Colonic mucosa (tissue), 4 donors: ENCODE measurements at places on chromosomes 11 and 22. TPM values are rescaled to one million over a fixed set of nuclear protein-coding genes. Genes with fewer than 3 reads are reported as not detected.

Gene GSTT2B
- total RNA-seq = 3.4 TPM

Gene ADM2
- 5.1 TPM for total RNA-seq

Gene BTBD18
- total RNA-seq = not detected

Gene BACE1
- total RNA-seq = 11.5 TPM

DNA sequence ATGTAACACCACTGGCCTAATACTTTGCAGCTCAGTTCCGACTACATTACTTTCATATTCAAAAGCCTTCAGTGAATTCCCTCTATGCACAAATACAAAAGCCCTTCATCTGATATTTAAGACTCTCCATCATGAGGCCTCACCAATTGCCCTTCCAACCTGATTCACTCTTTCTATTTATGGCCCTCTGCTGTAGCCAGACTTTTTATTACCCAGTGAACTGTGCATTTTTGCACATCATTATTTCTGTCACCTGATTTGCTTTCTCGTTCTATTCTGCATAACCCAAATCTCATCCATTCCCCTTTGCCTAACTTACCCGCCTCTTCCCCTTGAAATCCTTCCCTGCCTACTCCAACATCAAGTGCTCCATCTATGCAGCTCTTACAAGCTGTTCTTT lies 78.3 kb downstream of the BBOX1 start:
- H3K4me3 ChIP-seq = no peak overlapping the region
- no peaks in the 10 kb centered on the region for H3K36me3 ChIP-seq
- H3K27me3 ChIP-seq = no peaks in the 10 kb centered on the region
- H3K27ac ChIP-seq = no peak overlapping the region
- DNase-seq = no peak

- no peaks in the 10 kb centered on the region for H3K4me1 ChIP-seq
- no peak overlapping the region for H3K27ac ChIP-seq
- no peak for DNase-seq
- no peaks in the 10 kb centered on the region for H3K27me3 ChIP-seq
These were observed 4.3 kb downstream of the CLTCL1 start for GRCh38 chr22:19287076-19287707.

DNA sequence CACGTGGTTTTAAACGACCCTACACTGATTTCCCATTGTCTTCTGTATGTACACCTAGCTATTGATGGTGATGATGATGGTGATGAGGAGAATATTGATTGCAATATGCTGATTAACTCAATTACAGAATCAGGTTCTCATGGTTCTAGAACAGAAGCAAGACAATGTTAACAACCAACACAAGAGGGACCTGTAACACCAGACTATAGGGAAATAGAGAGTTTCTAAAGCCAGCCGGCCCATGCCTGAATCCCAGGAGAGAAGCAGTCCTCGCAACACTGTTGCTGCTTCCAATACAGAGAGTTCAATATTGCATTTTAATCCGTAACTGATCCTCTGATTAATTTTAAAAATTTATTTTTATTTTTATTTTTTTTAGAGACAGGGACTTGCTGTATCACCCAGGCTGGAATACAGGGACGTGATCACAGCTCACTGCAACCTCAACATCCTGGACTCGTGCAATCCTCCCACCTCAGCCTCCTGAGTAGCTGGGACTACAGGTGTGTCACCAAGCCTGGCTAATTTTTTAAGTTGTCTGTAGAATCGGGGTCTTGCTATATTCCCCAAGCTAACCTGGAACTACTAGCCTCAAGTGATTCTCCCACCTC lies 22.2 kb upstream of the UBASH3B start:
- DNase-seq = no peak
- no peak overlapping the region for H3K27ac ChIP-seq

DNA sequence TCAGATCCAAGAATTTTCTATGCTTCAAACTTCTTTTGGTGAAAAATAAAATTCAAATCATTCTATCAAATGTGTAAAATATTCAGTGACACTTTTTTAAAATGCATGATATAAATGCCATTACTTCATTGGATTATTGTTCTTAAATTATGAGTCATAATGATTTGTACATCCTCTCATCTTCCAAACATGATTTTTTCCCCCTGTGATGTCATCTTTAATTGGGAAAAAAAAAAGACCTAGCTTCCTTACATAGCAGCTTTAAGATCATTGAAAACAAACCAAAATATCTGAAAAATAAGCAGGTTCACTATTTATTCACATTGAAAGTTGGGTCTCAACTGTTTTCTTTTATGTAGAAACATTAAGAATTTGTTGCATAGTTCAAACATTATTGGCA lies 1549.4 kb downstream of the LRRC4C start:
- H3K27me3 ChIP-seq = no peaks in the 10 kb centered on the region
- no peak overlapping the region for H3K27ac ChIP-seq
- H3K36me3 ChIP-seq = no peaks in the 10 kb centered on the region
- H3K4me3 ChIP-seq = no peak overlapping the region
- DNase-seq = no peak
- H3K4me1 ChIP-seq = no peaks in the 10 kb centered on the region

DNA sequence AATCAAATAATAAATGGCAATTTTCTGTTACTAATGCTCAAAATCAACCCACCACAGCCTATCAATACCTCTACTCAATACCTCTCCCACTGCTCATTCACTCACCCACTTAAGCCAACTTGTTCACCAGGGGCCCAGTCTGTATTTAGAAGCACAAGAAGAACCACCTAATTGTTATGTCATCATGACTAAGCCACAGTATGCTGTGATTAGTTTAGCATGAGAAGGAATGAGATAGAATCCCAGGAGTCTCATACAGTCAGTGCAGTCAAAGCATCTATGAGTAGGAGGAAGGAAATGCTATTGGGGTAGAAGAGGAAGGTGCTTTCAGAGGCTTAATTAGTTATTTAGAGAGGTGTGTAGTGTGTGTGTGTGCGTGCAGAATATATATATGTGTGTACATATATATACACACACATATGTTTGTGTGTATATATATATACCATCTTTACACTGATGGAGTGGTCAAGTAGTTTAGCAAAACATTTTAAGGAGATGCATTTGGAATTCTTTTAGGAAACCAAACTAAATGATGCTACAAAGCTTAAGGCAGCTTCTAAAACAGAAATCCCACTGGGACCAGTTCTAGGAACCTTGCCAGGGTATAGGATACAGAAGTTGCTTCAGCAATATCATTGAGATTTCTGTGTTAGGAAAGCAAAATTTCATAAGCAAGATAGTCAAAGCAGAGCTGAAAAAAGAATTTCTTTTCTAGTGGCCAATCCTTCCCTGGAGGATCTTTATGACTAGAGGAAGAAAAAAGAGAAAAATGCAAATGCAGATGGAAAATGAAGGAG lies 27.5 kb downstream of the KCNA4 start:
- H3K4me1 ChIP-seq = no peaks in the 10 kb centered on the region
- no peak overlapping the region for H3K4me3 ChIP-seq
- DNase-seq = no peak
- no peaks in the 10 kb centered on the region for H3K27me3 ChIP-seq

DNA sequence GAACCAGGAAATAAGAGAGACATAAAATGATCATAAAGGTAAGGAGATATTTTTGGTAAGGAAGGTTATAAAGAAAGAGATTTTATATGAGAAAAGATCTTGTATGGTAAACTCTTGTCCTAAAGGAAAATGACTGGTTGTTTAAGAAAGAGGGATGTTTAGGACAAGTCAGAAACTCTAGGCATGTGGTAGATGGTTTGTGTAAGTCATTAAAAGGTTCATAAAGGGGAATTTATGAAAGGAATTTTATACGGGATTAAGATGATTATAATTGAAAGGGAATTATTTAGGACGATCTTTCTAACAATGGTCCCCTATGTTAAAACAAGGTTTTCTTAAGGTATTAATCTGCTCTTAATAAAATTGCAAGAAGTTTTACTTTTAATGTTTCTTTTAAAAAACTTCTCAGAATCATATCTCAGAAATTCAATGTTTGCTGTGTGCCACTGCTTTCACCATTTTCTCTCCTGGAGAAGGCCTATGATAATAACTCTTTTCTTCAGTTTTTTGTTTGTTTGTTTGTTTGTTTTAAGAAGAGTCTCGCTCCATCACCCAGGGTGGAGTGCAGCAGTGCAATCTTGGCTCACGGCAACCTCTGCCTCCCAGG lies 13.8 kb upstream of the FBLN1 start:
- no peak overlapping the region for H3K27ac ChIP-seq
- no peaks in the 10 kb centered on the region for H3K4me1 ChIP-seq
- H3K27me3 ChIP-seq = no peaks in the 10 kb centered on the region
- no peak overlapping the region for H3K4me3 ChIP-seq
